ENCODE measurements at places on chromosomes 13 and 19.

- peak; percentile 65 for DNase-seq
Observed at GRCh38 chr19:10505583-10506229, 2.5 kb upstream of the KEAP1 start.

GRCh38 chr19:7988307-7988706 is 17.1 kb downstream of the ELAVL1 start:
- no peak for DNase-seq

DNA sequence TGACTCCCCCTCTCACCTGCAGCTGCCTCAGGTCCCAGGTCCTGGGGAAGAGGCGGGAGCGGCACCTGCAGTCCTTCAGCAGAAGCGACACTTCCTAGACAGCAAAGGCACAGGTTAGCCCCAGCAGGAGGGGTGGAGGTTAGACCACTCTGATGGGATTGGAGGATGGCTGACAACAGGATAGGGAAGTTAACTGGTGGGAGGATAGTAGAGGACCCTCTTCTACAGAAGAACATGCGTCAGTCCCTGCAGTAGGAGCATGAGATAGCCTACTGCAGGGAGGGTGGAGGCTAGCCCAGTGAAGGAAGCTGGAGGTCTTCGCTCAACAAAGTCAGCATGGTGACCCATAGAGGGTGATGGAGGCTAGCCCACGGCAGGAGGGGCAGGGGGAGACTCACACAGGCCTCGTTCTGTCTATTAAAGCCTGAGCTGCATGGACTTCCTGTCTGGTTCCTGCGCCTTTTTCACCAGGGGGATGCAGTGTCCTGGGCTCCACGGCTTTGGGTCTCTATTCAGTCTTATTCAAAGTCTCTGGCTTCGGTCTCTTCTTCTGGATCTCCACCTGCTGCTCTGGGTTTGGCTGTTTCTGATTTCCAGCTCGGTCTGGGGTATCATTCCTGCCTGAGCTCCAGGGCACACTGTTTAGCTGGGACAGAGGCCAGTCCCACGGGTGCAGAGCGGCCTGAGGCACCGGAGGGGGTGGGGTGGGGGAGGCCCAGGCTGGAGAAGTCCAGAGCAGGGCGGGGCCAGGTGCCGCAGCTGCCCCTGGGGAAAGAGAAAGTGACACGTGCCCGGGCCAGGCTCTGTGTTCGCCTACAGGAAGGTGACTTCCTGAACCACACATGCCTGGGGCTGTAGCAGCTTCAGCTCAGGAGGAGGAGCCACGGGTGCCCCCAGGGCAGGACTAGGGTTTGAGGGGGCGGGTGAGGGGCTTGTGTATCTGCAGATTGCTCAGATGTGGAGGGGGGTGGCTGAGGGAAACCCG is 7.3 kb downstream of the IFNL3 start:
- no peak for DNase-seq

GRCh38 chr19:17775991-17776803 is 18.7 kb upstream of the B3GNT3 start:
- DNase-seq = no peak

GRCh38 chr13:99658261-99658991 is 157.2 kb downstream of the TM9SF2 start:
- no peak for DNase-seq

DNA sequence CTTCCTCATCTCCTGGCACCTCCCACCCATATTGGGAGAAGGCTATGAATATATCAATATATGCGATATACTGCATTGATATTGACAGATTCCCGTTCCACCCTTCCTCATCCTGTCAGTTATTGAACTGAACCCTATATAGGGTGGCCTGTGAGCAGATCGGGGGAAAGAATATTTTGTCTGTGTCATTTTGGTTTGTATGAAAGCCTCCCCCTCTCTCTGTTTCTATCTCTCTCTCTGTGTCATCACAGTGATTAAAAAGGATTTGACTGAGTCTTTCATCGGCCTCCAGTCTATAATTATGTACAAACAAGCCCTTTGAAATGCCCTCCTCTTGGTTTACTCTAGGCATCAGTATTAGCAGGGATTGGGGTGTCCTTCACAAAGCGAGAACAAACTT is 35.7 kb downstream of the RASL11A start:
- no peak for DNase-seq

- DNase-seq = no peak
Observed at GRCh38 chr13:109447667-109448066, 338.7 kb downstream of the IRS2 start.

All from stimulated activated CD8-positive, alpha-beta memory T cell treated with anti-CD3 and anti-CD28 coated beads, Interleukin-4, amount 100 ng/mL, for 4 hours (primary cell).